ENCODE measurements at places on chromosomes 3 and 15.

GRCh38 chr3:141788149-141788548 lies 24.9 kb downstream of the GRK7 start:
- no peak for DNase-seq

- no peak for DNase-seq
These were observed 82.6 kb upstream of the PLXND1 start for GRCh38 chr3:129689036-129689435.

- DNase-seq: no peak
These were observed 89.0 kb downstream of the RPL22L1 start for GRCh38 chr3:170780955-170781354.

DNA sequence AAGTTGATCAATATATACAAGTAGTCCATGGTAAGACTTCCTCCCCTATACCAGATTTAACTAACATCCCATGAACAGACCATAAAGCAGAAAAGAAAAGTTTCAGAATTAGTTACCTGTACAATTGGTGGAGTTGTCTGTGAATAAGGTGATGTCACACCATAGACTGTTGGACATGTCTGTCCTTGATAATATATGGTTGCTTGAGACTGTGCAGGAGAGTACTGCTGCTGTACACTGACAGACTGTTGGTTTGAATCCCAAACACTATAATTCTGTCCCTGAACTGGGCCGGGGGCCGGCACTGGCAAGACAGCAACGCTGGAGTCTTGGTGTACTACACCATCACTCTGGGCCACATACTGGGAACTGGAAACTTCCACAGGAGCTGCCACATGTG lies 77.2 kb downstream of the NBEAL2 start:
- DNase-seq: no peak

- DNase-seq: no peak
These were observed 45.4 kb downstream of the PDE8A start for GRCh38 chr15:85027033-85027380.

DNA sequence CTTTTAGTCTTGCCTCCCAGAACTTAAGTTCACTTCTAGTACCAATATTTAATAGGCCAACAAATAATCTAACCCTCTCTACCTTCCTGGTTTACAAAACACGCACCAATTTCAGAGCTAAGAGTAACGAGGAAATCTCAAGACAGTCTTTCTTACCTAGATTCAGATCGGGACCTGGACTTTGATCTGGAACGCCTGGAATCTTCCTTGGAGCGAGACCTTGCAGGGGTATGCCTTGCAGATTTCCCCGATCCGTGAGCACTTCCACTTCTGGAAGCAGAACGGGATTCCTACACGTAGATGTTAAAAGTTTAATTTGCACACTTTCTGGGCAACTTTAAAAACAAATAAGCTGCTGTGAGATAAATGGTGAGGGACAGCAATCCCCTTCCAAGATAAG lies 11.4 kb downstream of the TRA2B start:
- DNase-seq: no peak

DNA sequence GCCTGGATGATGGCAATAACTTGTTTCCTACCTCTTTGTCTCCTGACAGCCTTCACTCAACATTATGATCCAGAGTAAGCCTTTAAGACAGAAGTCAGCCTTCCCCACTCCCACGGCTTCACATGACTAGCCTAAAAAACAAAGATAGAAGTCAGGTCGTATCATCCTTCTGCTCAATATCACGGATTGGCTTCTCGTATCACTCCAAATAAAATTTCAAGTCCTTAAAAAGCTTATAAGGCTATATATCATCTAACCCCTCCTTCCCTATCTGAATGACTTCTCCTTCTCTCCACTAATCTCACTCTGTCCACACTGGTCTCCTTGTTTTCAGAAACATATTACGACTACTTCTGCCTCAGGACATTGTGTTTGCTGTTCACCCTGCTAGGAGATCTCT lies 47.7 kb upstream of the AP4E1 start:
- no peak for DNase-seq

GRCh38 chr3:144763878-144764454 lies 792.3 kb downstream of the DIPK2A start:
- DNase-seq: no peak

- DNase-seq: no peak
These were observed 520.4 kb downstream of the FOXP1 start for GRCh38 chr3:71062952-71063772.

DNA sequence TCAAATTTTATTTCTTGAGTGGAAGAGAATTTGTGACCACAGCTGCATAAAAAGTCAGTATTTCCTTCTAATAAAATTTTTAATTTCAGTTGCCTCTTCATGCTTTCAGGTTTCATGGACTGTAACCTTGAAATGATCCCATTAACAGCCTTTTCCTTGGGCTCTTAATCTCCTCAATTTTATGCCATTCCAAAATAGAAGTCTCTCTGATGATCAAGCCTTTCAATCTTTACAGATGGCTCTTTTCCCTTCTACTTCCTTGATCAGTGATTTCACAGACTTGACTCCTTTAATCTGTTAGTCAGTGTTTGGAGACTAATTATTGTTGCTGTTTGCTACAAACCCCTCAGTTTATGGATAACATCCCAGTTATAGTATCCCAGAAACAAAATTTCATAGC lies 11.9 kb downstream of the TSC22D2 start:
- DNase-seq: no peak

- no peak for DNase-seq
These were observed 53.5 kb downstream of the ZBTB38 start for GRCh38 chr3:141421639-141422319.

DNA sequence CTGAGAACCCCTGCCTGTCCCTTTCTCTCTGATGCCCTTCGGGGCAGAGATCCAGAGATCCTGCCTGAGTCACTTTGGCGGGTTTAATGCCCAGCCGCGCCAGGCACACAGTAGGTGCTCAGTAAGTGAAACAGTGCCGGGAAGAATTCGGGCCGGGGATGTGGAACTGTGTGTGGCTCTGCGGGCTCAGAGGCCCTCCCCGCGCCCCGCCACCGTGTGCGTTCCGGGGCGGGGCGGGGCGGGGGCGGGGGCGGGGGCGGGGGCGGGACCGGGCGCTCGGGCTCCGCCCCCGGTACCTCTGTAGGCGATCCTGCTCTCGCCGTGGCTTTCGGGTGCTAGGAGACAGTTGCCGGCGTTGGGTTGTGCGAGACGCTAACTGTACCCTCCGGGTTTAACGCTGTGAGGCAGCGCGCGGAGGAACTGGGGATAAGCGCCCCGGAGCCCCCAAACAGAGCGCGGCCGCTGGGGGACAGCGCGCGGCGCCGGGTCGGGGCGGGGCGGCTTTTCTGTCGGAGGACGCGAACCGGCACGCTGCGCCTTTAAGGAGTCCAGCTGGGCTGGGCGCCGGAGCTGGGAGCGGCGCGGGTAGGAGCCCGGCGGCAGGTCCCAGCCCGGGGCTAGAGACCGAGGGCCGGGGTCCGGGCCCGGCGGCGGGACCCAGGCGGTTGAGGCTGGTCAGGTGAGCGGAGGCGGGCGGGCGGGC lies at the start of gene ABHD6:
Gene ABHD6, plus strand, starts transcription at position 555 of the 703 bp plus-strand sequence. CDS start 18,795 bp downstream, outside the sequence.
- peak; percentile 50 for DNase-seq

DNA sequence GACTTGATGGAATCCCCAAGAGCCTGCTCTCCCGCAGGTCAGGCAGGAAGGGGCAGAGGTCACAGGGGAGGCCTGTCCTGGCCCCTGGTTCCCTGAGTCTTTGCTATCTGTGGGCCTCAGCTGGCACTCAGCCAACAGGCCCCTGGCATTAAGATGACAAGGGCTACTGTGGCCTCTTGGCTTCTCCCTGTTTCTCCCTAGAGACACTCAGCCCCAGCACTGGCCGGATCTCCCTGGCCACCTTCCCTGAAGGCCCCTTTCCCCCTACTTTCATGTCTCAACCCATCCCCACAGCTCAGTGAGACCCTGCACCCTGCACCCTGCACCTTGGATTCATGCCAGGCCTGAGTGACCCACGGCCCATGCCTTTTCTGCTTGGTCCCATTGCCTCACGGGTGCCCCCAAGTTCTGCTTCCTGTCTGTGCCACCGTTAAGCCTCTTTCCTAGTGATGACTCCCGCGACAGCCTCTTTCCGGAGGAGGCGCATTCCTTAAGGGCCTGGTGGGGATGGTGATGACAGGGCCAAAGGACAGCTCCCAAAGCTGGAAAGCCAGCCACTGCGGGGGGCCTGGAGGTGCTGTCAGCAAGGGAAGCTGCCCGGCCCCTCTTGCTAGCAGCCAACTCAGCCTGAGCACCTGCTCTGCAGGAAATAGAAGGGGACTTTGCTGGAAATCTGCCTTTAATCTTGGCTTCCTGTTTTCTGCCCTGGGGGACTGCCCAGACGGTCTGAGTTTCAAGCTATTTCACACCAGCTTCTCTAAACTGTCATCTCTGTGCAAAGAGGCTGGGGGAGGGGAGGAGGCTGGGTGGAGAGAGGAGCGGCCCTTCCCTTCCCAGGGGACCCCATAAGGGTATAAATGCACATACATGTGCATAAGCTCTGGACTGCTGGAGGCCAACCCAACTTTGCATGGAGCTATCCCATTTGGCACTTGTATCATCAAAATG lies 4.8 kb upstream of the CSK start:
- DNase-seq: no peak

GRCh38 chr3:8441969-8442559 lies 59.6 kb upstream of the LMCD1 start:
- DNase-seq: peak; percentile 33

DNA sequence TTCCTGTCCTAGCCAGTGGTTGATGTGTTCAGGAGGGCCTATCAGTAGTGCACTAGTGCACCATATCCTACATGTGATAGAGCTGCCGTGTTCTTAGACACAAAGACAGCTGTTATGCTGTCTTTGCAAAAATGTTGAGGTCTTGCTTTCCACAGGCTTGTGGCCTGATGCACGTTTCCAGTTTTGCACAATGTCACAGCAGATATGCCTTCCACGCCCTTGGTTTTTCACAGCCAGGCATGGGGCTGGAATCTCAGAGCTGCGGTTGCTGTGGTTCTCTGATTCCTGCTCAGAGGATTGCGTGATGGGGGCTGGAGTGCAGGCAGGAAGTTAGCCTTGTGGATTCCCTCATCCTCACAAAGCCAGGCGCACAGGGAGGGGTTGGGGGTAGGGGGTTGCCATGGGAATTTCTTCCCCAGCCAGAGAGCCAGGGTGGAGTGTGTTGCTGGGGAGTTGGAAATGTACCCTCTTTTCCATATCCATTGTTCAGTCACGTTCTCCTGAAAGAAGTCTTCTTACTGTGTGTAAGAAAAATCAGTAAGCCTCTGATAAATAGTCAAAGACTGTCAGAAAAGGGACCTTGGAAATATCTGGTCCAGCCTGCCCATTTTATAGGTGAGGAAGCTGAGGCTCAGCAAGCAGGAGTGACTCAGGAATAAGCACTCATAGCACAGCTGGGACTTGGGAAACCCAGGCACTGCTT lies 79.4 kb downstream of the SMAD3 start:
- DNase-seq: no peak

DNA sequence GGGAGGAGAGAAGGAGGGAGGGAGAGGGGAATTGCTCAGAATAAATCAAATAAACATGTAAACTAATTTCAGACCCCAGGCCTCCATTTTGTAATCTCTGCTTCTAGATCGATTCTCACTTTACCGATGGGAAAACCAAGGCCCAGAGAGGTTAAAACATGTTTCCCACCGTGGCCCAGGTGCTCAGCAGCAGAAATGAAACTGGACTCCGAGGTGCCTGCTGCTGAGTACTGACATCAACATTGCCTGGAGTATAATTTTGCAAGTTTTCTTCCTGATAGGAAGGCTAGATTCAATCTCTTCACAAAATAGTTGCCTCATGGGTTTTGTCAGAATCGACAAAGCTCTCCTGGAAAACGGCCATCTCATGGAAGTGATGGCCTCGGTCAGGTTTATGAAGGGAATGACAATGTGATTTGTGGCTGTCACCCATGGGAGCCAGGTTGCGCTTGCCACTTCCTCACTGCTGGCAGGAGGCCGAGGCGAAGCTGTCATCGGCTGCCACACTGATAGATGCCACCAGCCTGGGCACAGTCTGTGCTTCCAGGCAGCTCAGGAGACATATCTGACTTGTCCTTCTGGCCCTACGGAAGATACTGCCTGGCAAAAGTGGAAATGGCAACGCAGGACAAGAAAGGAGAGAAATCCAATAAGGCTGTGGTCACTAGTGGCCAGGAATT lies 133.1 kb upstream of the LRRN1 start:
- DNase-seq: no peak

DNA sequence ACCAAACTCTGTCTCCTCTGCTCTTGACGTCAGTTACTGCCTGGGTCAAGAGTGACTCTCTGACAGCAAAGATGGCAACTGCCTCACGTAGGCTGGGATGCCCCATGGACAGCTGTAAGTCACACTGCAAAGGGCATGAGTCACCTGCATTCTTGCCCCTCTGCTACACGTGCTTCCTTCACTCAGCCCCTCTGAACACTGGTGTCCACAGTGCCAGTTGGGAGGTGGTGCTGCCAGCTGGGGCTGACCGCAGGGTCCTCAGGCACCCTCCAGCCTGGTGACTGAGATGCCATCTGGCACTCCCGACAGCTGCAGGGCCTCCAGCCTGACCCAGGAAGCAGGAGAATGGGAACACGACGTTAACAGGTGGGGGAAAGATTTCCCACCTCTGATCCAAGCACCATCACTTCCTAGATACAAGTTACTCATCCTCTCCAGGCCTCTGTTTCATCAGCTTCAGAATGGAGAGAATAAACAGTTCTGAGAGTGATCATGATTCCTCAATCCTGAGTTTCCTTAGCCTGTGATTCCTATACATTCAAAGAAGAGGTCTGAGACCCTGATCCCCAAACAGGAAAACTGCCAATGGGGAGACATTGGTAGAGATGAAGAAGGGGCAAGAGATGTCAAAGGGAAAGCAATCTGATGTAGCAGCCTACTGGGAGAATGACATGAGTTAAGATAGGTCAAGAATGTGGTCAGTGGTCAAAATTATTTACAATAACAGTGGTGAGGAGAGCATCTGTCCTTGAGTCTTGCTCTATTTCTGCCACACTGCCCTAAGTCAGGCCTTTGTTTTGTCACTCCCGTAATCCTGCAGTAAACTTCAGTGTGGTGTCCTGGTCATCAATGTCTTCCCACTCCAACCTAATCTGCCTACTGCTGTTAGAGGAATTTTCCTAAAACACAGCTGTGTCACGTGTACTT lies 86.1 kb upstream of the BCL6 start:
- DNase-seq: no peak

DNA sequence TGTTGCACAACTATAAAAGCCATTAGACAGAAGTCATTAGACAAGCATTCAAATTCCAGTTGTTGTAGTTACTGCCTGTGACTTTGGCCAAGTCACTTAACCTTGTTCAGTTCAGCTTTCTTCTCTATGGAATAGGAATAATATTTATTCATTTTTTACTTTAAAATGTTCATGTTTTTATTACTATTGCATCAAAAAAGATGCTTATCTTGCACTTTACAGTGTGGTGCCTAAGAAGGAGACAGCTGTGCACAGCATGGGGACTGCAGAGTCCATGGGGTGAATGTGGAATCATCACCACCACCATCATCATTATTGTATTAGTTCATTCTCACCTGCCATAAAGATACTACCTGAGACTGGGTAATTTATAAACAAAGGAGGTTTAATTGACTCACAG lies 504.2 kb downstream of the SOX2 start:
- no peak for DNase-seq

DNA sequence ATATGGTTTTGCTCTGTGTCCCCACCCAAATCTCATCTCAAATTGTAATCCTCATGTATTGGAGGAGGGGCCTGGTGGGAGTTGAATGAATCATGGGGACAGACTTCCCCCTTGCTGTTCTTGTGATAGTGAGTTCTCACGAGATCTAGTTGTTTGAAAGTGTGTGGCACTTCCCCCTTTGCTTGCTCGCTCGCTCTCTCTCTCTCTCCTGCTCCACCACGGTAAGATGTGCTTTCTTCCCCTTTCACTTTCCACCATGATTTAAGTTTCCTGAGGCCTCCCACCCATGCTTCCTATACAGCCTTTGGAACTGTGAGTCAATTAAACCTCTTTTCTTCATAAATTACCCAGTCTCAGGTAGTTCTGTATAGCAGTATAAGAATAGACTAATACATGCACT lies 60.7 kb downstream of the GSK3B start:
- DNase-seq: no peak

GRCh38 chr3:153614563-153614962 lies 452.5 kb downstream of the RAP2B start:
- DNase-seq: no peak

Measured in SW 1271 (cell line).